Fibroblast of skin of back (primary cell): ENCODE measurements at places on chromosomes 13 and 19.

DNA sequence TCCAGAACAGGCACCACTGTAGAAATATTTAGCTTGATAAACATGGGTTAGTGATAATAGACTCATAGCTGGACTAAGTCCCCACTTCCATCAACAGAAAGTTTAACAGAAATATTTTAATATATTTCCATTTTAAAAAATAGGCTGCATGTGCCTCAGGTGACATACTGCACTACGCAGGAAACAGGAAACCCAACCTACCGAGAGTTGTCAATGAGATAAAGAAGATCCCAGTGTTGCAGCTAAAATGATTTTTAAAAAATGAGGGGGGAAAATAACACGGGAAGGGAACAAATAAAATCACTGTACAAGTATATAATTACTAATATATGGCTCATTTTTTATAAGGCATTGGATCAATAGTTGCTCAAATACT lies 154.8 kb downstream of the TBC1D4 start:
- no peak for DNase-seq

DNA sequence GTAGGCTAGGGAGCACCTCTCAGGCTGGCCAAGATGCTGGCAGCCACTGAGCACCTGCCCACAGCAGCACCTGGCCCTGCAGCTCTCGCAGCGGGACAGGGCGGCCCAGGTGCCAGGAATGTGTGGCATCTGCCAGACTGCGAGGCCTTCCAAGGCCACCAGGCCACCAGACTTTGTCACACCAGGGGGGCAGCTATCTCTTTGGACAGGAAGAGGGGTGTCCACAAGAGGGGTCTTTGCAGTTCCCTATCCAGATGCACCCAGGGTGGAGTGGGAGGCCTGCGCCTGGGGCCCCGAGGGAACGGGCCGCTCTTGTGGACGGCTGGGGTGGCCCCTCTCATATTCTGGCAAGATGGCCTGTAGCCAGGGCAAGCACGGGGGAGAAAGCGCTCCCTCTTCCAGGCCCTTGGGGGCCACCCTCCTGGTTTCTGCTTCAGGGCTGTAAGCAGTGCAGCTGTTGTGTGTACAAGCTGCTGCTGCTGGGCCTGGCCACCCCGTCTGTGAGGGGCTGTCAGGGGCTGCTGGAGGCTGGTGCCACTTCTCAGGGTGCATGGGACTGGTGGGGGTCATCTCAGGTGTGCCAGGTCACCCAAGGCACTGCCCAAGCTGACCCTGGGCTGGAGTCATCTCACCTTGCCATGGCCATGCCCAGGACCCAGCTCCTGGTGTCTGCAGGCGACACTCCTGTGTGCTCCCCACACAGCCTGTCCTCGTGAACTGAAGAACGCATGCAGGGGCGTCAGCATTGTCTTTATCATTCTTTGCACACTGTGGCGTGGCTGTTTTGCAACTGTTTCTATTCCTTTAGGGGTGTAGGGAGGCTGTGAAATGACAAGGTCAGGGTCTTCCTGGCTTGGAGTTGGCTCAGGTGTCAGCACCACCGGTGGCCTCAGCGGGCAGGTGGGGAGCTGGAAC lies 1.8 kb downstream of the TEX29 start:
- no peak for DNase-seq

- peak; percentile 61 for DNase-seq
Observed at GRCh38 chr19:47573071-47574026, at the start of gene ZNF541. Gene ZNF541 (minus strand): TSS chr19:47573148. CDS start chr19:47555856, 17,292 bp downstream.

DNA sequence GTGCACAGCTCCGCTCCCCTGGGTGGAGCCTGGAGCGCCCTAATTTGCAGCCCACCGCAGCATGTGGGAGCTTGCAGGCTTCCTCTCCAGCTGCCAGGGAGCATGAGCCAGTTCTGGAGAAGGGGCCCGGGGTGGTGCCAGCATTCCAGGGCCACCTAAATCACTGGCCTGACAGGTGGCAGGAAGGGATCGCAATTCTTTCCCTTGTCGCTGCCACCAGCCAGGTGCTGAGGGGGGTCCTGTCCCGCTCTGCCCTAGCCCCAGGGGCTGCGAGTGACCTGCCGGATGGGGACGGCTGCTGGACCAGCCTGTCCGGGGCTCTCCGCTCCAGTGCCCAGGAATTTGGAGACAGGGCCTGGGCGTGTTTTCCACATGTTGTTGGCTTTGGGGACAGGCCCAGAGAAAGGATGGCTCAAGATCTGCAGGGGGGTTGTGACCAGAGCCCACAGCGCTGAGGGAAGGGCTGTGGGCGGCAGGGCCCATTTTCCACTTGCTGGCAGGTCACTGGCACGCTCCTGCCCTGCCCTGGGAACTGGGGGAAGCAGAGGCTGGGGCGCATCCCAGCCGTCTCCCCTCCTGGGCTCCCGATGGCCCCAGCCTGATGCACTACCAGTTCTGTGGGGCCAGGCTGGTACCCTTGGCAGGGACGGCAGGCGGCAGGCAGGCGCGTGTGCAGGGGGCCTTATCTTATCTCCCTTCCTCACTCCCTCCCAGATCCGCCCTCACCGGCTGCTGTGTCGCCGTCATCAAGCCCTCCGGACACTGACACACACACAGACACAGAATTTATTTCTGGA lies 9.5 kb downstream of the NDUFA11 start:
- no peak for DNase-seq

DNA sequence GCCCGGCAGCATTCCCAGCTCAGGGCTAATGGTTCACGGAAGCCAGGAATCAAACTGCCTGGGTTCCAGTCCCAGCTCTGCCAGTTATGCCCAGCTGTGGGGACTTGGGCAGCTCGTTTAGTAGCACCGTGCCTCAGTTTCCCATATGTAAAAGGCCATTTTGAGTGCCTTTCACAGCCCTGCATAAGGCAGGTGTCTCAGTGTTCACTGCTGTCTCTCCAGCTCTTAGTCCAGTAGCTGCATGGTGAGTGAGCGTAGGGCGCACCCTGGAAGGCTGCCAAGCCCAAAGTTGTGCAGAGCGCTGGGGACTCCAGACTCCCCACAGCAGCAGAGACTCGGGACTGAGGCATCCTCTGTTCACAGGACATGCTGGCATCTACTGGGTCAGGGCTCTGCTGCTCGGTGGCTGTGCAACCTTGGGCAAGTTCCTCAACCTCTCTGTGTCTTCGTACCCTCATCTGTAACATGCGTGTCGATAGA lies 5.5 kb downstream of the RPL28 start:
- no peak for DNase-seq

DNA sequence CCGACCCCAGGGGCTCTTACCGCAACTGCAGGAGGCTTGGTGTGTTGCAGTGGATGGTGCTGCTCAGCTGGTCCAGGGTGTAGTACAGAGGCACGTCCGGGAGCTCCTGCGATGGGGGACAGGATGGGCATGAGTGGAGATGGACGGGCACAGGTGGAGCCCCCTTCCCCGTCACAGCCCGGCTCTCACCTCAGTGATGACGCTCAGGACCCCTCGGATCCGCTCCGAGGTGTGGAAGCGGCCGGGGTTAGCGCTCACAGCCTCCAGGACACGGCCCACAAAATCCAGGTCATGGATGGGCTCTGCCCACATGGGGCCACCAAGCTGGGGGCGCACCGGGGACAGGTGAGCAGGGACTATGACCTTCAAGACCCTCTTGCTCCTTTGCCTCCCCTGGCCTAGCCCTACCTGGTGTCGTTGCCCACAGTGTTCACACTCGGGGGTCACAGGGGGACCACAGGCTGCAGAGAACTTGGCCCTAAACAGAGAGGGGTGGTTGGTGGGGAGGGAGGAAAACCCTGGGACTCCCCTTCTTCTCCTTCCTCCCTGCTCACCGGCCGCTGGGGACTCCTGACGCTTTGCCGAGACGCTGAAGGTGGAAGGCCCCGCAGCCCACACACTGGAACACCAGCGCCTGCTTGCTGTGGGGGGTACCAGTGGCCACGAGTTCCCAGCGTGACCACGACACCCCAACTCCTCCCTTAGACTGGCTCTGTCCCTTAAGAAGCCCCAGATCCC lies 6.9 kb upstream of the LYL1 start:
- no peak for DNase-seq

DNA sequence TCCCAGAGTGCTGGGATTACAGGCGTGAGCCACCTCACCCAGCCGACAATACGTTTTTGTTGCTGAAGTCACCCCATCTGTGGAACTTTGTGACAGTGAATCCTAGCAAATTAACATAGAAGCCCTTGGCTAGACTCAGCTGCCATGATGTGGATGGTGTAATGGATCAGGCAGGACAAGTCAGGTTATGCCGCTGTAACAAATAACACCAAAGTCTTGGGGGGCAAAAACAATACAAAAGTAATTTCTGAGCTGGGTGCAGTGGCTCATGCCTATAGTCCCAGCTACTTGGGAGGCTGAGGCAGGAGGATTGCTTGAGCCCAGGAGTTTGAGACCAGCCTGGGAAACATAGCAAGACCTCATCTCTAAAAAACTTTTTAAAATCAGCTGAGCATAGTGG lies 29.3 kb downstream of the PNPLA6 start:
- DNase-seq, result no peak
